CD8-positive, alpha-beta T cell (primary cell): ENCODE measurements at places on chromosomes 5 and 9.

- DNase-seq = no peak
These were observed 56.4 kb upstream of the FANCC start for GRCh38 chr9:95373782-95374487.

DNA sequence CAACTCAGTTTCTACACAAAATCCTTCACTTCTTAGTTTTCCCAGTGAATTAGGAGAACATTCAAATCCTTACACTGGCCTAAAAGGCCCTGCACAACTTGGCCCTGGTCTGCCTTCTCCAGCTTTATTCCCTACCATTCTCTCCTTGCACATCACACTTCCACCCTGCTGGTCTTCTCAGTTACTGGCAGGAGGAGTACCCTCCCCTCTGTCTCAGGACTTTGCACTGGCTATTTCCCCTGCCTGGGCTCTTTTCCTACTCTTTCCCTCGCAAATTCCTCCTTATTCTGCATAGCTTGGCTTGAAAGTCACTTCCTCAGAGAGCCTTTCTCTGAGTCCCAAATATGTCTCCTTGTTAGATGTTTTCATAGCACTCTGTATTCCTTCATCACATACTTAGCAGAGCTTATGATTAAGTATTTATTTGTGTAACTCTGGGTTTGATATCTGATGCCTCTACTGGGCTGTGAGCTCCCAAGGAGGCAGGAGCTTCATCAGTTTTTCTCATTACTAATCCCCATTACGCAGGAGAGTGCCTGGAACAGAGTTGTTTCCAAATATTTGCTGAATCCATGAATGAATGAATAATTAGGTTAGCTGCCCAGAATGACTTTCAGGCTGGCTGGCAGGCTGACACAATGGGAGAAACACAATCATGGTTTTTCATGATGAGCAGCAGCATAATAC is 159.8 kb upstream of the KLF9 start:
- DNase-seq = no peak

GRCh38 chr9:75186767-75187380 is 98.6 kb downstream of the OSTF1 start:
- DNase-seq = no peak

DNA sequence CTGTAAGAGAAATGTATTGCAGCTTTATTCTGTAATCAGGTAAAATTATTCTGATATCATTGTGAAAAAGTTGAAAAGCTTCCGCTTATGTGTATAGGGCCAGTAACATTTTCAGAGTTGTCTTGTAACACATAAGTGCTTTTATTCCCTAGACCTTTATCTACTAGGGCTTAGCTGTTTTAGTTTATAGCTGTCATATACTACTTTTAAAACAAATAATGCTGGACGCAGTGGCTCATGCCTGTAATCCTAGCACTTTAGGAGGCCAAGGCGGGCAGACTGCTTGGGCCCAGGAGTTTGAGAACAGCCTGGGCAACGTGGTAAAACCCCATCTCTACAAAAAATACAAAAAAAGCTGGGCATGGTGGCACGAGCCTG is 33.1 kb downstream of the SLC25A51 start:
- no peak for DNase-seq

DNA sequence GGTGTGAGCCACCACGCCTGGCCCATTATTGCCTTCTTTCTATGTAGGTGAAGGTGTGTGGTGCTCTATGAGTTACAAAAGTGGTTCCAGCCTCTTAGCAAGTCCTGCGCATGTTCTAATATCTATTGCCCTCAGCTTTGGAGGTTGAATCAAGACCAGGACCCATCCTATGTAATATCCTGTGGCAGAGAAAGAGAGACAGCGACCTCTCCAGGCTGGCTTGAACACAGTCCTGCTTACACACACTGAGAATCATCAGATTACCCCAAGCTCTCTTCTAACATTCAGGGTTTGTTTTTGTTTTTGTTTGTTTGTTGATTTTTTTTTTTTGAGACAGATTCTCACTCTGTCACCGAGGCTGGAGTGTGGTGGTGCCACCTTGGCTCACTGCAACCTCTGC is 94.7 kb upstream of the OSMR start:
- DNase-seq = no peak

- no peak for DNase-seq
These were observed 98.8 kb upstream of the KLF4 start for GRCh38 chr9:107588393-107588792.

- DNase-seq = no peak
These were observed 116.8 kb downstream of the ADAMTS6 start for GRCh38 chr5:65364907-65365306.
